Activated naive CD4-positive, alpha-beta T cell treated with Interleukin-2 at 50 U/mL for 16 hours (primary cell): ENCODE measurements at places on chromosomes 3 and 15.

DNA sequence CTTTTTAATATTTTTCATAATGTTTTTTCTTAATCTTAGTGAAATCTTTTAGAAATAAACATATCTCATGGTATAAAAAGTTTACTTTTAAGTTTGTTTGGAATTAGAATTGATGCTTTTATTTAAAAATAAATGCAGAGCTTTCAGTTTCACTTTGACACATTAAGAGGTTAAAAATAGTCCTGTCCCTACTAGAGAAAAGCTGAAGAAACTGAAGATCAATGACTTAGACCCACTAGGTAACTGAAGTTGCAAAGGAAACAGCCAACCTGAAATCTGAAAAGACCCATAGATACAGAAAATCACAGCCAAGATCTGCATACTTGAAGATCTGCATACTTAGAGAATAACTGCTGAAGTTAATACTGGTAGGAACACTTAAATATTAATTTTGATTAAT is 237.6 kb downstream of the RAP2B start:
- no peak for DNase-seq

DNA sequence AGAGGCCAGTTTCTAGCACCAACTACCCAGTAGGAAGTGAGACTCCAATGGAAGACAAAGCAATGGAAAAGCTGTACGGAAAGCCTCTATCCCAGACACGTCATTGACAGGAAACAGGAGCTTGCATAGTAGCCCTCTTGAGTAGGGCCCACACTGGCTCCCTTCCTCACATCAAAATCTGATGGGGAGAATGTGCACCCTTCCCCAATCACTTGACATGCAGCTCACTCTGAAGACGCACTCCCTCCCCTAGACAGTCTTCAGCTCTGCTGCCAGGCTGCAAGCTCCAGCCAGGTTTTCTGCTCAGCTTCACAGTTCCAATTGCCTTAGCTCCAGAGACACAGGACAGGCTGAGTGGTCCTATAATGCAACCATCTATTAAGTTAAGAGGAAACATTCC is 567.8 kb downstream of the EPHB1 start:
- DNase-seq = no peak

GRCh38 chr3:148106062-148106461 is 591.6 kb upstream of the AGTR1 start:
- DNase-seq = no peak

DNA sequence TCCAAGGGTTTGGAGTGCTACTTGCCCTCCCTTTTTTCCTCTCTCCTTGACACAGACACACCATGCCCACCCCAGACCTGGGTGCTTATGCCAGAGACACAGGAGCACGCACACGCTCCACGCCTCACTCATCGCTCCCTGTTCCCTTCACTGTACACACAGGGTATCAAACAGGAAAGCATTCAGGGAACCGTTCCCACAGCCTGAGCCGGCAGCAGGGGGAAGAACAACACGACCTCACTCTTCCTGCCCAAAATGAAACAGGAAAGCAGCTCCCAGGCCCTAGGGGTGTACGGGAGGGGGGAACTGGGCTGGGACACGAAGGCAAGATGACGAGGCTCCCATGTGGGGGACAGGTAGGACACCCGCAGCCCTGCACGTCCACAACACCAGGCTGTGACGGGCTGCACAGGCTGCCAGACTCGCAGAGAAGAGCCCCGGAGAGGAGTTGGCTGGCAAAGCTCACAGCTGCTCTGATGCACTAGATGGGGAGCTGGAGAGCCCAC is 11.2 kb downstream of the DLL4 start:
- DNase-seq = no peak

- no peak for DNase-seq
These were observed 11.3 kb downstream of the TMEM266 start for GRCh38 chr15:76070921-76071635.

DNA sequence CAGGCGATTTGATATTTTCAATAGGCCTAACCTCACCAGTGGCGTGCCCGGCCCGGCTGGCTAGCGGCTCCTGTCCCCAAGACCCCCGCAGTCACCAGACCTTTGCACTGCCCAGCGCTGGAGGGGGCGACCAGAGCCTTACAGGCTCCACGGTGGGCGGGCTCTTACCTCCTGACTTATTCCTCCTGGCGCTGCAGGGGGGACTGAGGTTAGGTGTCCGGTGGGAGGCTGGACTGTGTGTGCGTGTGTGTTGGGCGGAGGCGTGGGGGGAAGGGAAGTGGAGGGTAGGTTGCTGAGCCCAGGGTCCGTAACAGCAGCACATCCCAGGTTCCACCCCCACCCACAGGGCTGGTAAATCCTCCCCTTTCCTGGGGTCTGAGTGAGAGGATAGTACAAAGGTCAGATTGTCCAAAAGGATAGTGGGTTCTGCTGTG is 27.5 kb upstream of the THRB start:
- DNase-seq = no peak

GRCh38 chr3:134037168-134037567 is 7.4 kb upstream of the SLCO2A1 start:
- no peak for DNase-seq

DNA sequence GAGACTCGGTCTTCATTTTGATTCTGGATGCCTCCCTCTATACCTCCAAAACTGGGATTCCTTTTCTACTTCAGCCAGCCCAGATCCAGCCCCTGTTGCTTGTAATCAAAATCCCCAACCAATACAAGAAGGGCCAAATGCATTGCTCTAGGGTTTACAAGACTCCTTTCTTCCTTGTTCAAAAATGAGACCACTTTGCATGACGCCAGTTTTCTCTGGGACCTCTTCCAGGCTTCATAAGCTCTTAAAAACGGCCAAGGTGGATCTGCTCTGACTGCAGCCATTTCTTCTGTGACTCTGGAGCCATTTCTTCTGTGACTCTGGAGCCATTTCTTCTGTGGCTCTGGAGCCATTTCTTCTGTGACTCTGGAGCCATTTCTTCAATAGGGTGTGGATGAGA is 71.9 kb downstream of the ADAMTS17 start:
- DNase-seq = no peak

GRCh38 chr3:176574786-176575185 is 622.5 kb downstream of the TBL1XR1 start:
- DNase-seq = no peak

- DNase-seq = no peak
These were observed 150.5 kb downstream of the ROBO2 start for GRCh38 chr3:77190374-77190773.

DNA sequence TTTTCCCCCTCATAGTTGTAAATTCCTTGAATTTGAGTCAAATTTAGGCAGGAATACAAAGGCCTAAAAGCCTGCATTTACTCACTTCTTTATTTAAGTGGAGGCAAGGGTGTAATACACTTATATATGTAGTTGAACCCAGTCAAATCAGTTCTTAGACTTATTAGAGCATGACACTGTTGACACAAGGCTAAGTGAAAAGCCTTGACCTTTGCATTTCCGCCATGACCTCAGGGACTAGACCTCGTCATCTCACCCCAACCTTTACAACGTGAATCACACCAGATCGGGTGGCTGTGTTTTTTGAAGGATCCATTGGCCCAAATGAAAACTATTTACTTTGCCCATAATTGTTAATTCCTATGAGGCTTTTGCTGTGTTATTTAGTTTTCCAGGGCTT is 774.4 kb downstream of the ROBO1 start:
- no peak for DNase-seq

DNA sequence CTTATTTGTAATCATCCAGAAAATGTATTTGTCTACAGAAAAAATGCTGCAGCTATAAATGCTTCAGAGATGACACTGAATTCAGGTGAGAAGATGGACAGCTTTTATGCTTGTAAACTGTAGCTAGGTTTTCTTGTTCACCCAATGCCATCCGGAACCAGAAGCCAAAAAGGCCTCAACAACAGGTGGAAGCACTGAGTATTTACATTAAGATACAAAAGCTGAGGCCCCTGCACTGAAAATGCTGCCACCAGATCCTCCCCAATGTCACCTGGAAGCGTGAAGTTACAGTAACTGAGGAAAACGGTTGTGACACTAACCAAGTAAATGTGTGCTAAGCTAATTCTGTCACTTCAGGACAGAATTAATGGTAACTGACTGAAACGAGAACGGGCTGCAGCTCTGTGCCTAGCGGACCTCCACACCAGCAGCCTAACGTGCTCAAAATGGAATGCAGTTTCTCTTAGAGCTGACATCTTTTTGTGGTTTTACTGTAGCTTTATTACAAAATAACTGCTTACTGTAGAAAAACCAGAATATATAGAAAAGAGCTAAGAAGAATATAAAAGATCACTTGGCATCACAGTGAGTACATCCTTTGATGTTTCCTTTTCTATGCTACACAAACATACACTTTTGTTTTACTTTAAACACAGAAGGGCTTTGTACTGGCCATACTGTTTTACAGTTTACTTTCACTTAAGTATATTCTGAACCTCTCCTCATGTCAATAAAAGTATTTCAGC is 7.6 kb downstream of the CHSY1 start:
- DNase-seq = no peak

DNA sequence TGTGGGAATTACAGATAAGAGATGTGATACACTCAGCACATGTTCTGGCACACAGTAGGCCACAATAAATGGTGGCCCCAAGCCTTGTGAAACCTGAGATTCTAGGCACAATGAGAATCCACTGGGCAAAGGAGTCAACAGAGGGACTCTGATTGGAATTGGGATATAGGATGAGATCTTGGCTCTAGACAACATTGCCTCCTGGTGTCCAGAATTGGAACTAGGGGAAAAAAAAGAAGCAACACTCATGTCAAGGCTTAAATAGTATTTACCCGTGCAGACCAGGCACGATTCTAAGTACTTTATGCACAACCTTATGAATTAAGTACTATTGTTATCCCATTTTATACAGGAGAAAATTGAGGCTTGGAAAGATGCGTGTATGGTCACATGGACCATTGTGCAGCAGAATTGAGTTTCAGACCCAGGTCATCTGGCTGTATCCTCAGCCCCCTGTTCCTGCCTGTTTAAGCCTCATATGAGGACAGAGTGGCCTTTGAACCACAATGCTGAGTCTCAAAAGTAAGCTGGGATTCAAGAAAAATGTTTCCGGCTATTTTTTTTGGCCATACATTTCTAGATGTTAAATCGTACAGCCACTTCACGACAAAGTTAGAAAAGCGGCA is 124.8 kb downstream of the SV2B start:
- no peak for DNase-seq
